ENCODE measurements at places on chromosomes 1 and 21. TPM values are rescaled to one million over a fixed set of nuclear protein-coding genes. Genes with fewer than 3 reads are reported as not detected.

Gene RAB29
- 27.8 TPM for total RNA-seq

Gene UTS2
- total RNA-seq: 2.9 TPM

Gene VAMP4
- total RNA-seq: 23.0 TPM

Gene TMEM125
- not detected for total RNA-seq

Gene PARK7
- 374 TPM for total RNA-seq

Gene ADAMTS4
- total RNA-seq: 1.6 TPM

Gene CHRM3
- total RNA-seq: 4.0 TPM

Gene DDR2
- 52.9 TPM for total RNA-seq

Gene PHGDH
- 203 TPM for total RNA-seq

Gene EPHA2
- total RNA-seq: 15.2 TPM

Gene EYA3
- 24.8 TPM for total RNA-seq

Gene TAL1
- 0.18 TPM for total RNA-seq

Gene SLAMF9
- total RNA-seq: not detected

Gene IKBKE
- total RNA-seq: not detected

Gene CLDN17
- total RNA-seq: not detected

Gene KIF21B
- 0.22 TPM for total RNA-seq

Gene SLC16A4
- 2.6 TPM for total RNA-seq

Gene IL22RA1
- 0.19 TPM for total RNA-seq
